ENCODE measurements at places on chromosomes 1 and 21. TPM values are rescaled to one million over a fixed set of nuclear protein-coding genes. Genes with fewer than 3 reads are reported as not detected.

Gene CAPZB
- 191 TPM for total RNA-seq

Gene EFNA1
- total RNA-seq, result 0.17 TPM

Gene MSTO1
- 25.5 TPM for total RNA-seq

Gene RERE
- total RNA-seq, result 41.0 TPM

Gene TIE1
- 0.17 TPM for total RNA-seq

Gene PDC
- total RNA-seq, result not detected

Gene KRTAP21-2
- total RNA-seq, result not detected

Gene AMY2A
- total RNA-seq, result not detected

Gene OVAAL
- not detected for total RNA-seq

Gene TMEM79
- total RNA-seq, result 1.3 TPM

Gene SLC44A5
- 0.15 TPM for total RNA-seq

Gene ORC1
- total RNA-seq, result 0.66 TPM

Gene SELENON
- 34.9 TPM for total RNA-seq

Gene PRDX6
- 227 TPM for total RNA-seq

Gene GJA4
- 0.15 TPM for total RNA-seq

Gene KRTAP19-3
- total RNA-seq, result not detected

Gene KCNH1
- total RNA-seq, result 0.15 TPM

Gene HDGF
- total RNA-seq, result 251 TPM

Gene MYOG
- not detected for total RNA-seq

Gene G0S2
- 17.6 TPM for total RNA-seq
